ENCODE measurements at places on chromosomes 3 and 15.

DNA sequence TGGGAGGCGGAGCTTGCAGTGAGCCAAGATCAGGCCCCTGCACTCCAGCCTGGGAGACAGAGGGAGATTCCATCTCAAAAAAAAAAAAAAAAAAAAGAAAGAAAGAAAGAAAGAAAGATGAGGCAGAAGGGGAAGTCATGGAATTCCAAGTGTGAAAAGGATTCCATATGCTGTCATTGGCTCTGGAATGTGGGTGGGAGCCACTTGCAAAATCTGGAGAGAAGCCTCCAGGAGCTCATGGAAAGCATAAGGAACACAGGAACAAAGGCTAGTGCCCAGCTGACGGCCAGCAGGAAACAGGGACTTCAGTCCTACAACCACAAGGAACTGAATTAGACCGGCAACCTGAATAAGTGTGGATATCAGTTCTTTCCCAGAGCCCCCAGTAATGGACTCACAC, 12.5 kb upstream of the TRAK1 start:
- DNase-seq: no peak

- DNase-seq: peak; percentile 21
Observed at GRCh38 chr3:63762934-63763550, 56.1 kb upstream of the C3orf49 start.

DNA sequence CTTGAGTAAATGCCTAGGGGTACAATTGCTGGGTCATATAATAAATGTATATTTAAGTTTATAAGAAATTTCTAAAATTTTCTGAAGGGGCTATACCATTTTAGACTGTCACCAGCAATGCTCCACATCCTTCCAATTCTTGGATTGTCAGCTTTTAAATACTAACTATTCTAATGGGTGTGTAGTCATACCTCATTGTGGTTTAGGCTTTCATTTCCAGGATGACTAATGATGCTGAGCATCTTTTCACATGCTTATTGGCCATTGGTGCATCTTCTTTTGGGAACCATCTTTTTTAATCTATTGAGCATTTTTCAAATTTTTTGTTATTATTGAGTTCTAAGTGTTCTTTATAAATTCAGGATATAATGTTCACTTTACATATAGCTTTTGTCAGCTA, 52.5 kb upstream of the CORO2B start:
- peak; percentile 49 for DNase-seq

- peak; percentile 58 for DNase-seq
Observed at GRCh38 chr3:150359381-150359780, 48.7 kb upstream of the TSC22D2 start.

DNA sequence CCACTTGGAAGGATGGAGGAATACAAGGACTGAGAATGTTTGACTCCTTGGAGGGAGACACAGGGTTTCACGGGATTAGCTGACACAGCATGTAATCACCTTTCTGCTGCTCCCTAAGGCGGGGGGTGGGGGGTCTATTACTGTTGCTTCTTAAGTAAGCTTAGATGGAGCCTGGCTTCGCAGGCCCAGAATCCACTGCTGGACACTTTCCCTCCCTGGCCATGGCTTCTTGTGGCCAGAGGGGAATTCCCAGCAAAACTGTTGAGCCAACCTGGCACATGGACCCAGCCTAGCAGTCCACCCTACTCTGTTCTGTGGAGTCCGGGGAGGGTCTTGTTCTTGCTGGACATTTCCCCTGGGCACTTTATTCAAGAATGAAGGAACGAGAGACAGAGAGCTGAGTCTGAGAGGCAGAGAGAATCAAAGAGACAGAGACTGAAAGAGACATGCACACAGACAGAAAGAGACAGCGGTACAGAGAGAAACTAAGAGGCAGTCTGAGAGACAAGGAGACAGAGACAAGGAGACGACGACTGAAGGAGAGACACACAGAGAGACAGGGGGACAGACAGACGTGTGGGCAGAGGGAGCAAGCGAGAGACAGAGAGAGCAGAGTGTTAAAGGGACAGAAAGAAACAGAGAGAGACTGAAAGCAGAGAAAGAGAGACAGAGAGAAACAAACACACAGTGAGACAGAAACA, 55.6 kb upstream of the DLG1 start:
- DNase-seq: peak; percentile 32

GRCh38 chr3:16406579-16406978, 106.9 kb downstream of the RFTN1 start:
- no peak for DNase-seq

- DNase-seq: peak; percentile 94
Observed at GRCh38 chr3:11719406-11720303, 75.9 kb upstream of the VGLL4 start.

DNA sequence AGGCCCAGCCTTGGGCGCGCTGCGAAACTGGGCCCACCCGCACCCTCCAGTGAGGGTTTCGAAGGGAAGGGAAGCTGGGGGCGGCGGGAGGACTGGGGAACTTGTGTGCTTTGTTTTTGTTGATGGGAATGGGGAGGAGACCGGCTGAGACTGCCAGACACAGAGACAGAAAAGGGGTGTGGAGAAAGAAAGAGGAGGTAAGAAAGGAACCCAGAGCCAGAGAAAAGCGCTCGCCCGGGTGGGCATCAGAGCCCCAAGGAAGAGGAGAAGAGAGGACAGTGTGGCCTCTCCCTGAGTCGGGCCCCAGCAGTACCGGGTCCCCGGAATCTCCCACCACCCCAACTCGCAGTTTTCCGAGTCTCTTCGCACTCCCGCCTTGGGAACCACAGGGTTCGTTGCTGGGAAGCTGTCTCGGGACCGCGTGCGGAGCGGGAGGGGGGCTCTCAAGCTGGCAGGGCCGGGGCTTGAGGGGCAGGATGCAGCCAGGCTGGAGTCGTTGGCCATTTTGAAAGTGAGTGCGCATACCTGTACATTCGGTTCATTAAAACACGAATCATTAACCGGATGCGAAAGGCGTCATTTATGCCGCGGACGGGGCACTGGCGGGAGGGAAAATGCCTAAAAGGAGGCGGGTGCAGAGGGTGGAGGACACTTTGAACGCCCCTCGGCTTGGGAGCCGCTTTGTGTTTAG, 3.1 kb downstream of the SKOR1 start:
- DNase-seq: no peak

GRCh38 chr15:62868507-62868906, 174.0 kb upstream of the TPM1 start:
- no peak for DNase-seq

DNA sequence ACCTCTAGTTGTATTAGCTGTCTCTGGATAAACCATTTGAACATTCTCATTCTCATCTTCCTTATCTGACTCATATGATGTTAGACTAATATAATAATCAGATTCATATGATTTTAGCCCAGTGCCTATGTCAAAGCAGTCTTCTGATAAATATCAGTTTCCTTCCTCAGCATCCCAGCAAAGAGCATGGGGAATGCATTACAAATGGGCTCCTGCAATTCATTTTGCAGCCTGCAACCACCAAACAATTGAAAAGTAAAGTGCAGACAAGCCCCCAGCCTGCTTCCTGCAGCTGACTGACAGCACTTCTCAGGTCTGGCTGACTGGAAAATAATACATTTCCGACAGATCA, 78.2 kb upstream of the STAC start:
- DNase-seq: no peak

GRCh38 chr3:24336101-24336500, 158.5 kb downstream of the THRB start:
- no peak for DNase-seq

- DNase-seq: no peak
Observed at GRCh38 chr3:5565026-5565425, 377.5 kb downstream of the EDEM1 start.

- DNase-seq: peak; percentile 93
Observed at GRCh38 chr3:69250014-69250413, 127.6 kb upstream of the LMOD3 start.

GRCh38 chr15:77746254-77747174, 113.8 kb upstream of the LINGO1 start:
- DNase-seq: no peak

GRCh38 chr3:15805756-15806266, 8.0 kb upstream of the ANKRD28 start:
- peak; percentile 5 for DNase-seq

DNA sequence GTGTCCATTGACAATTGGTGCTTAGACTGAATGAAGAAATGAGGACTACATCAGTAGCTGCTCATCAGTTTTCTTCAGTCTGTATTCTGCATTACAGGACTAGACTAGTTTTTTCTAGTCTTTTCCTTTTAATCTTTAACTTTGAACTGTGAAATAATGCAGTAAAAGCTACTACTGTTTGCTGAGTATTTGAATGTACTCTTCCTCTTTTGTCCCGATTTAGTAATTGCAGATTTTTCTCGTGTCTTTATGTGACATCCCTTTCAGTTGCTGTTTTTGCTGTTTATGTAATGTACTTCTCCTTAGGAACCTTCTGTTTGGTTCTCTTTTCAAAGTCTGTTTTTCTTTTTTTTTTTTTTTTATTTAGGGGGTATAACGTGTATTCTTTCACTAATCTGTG, 17.4 kb downstream of the MFSD1 start:
- DNase-seq: no peak

DNA sequence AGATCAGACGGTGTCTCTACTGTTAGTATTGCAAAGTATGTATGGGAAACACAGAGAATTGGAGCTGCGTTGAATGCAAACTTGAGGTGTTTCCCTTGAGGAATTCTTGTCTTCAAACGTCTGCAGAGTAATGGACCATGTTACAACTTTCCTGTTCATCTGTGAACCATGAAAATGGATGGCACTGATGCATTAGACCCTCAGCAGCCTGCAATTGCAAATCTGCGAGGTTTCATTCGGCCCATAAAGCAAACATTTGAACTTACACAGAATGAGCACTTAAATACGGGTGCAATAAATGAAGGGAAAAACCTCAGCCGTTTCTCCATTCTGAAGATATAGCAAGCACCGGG, 49.7 kb downstream of the LRRN1 start:
- DNase-seq: peak; percentile 1

GRCh38 chr3:100264242-100264641, 3.5 kb downstream of the TBC1D23 start:
- DNase-seq: no peak

GRCh38 chr15:67017311-67017710, 48.1 kb upstream of the SMAD3 start:
- no peak for DNase-seq

DNA sequence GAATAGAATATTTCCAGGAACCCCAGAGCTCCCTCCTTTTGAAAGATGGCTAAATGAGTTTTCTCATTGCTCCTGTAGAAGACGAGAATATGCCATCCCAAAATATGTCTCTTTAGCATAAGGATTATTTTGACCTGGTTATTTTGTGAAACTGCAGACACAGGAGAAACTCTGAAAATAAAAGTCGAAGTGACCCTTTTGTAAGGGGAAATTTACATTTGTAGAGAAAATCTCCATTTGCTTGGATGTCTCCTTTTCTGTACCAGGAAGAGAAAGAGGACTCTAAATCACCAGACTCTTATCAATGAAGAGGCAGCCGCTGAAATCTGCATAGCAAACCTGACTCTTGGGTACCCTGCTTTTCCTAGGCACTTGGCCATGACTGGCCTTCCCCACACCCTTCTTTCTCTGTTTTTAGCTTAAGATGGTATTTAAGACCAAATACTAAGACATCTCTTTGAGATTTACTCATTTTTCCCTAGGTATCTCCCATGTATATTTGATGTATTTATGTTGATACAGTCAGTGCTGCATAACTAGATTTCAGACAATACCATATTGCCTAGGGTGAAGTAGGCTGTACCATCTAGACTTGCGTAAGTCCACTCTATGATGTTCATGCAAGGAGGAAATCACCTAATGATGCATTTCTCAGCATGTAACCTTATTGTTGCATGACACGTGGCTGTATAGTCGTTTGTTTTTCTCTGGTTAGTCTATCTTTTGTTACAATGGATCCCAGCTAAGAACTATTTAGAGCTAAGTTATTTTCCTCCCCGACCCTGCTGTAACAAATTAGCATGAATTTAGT, 98.2 kb upstream of the UBE3A start:
- DNase-seq: no peak

DNA sequence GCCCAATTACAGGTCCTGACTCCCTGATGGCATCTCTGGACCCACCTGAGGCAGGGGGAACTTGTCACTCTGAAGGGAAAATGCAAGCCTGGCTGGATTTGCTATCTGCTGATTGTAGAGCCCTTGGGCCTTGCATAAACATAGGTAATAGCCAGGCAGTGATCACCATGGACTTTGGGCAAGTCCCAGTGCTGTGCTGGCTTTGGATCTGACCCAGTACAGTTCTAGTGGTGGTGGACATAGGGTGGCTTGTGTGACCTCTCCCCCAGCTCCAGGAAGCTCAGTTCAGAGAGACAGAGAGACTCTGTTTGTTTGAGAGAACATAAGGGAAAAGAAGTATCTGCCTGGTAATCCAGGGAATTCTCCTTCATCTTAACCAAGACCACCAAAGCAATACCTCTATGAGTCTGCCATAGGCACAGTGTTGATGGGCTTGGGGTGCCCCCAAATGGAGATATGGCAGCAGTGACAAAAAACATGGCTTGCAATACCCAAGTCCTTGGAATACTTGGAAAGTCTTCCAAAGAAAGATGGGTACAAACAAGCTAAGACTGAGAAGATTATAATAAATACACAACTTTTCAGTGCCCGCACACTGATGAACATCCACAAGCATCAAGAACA, 348.5 kb downstream of the PYDC2 start:
- peak; percentile 5 for DNase-seq

DNA sequence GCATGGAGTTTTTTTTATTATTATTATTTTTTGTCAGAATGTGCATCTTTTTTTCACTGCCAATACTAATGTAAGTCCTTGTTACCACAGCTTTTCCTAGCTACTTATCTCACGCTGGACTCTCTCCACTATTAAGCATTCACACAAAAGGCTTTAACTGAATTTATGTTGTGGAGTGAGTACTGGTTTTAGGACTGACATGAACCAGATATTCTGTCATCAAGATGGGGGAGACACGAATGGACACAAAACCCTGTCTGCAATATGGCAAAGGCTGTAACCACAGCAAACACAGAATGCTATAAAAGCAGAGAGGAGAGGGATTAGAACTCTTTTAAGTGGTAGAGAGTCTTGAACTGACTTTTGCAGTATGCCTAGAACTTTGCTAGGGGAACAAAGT, 592.2 kb upstream of the TBL1XR1 start:
- no peak for DNase-seq

DNA sequence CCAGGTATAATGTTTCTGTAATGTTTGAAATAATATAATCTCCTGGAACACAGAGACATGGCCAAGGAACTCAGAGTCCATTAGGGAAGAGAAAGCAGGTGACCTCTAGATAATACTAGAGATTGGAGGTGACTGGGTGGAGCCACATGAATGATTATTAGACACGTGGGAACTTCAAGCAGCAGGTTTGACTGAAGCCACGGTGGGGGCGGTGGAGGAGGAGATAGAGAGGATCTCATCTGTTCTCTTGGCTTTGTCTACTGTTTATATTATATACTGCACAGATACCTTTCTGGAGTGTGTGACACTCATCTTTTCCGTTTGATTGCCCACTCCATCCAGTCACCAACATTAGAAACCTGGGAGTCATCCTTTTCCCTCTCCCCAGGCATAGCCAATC, 33.7 kb downstream of the KIF7 start:
- DNase-seq: no peak

GRCh38 chr15:67824197-67824968, 926 bp upstream of the SKOR1 start:
- no peak for DNase-seq
